ENCODE measurements at places on chromosomes 12 and 14.

DNA sequence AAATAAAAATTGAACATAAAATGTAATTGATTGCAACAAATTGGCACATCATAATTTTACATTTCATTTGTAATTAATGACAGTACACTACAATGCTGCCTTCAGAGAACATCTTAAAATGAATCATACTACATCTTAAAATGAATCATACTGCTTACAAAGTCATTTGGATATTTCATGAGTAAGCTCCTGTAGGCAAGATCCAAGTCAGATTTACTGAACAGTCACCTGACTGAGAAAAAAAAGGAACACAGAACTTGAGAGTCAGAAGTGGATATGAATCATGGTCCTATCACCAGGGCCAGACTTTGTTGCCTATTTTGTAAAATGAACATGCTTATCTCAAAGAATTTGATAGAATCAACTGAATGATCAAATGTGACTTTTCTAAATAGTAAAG lies 32.7 kb upstream of the FBLN5 start:
- DNase-seq, result no peak

GRCh38 chr14:31993521-31993951 lies 83.6 kb upstream of the ARHGAP5 start:
- no peak for DNase-seq

GRCh38 chr14:68482018-68482417 lies 310.8 kb downstream of the ZFP36L1 start:
- no peak for DNase-seq

GRCh38 chr12:45655186-45655585 lies 74.3 kb upstream of the ARID2 start:
- DNase-seq, result peak; percentile 52

- DNase-seq, result no peak
These were observed 11.7 kb downstream of the ASIC1 start for GRCh38 chr12:50069069-50069468.

DNA sequence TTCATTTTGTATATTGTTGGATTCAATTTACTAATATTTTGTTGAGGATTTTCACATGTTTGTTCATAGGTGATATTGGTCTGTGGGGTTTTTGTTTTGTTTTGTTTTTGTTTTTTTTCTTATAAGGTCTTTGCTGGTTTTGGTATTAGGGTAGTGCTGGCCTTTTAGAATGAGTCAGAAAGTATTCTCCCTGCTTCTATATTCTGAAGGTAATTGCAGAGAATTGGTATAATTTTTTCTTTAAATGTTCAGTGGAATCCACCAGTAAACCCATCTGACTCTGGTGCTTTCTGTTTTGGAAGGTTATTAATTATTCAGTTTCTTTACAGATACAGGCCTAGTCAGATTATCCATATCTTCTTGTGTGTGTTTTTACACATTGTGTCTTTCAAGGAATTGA lies 8.9 kb downstream of the TOGARAM1 start:
- no peak for DNase-seq

GRCh38 chr14:26531894-26532293 lies 65.9 kb downstream of the NOVA1 start:
- DNase-seq, result no peak

GRCh38 chr12:69648476-69648875 lies 37.8 kb upstream of the LRRC10 start:
- no peak for DNase-seq

DNA sequence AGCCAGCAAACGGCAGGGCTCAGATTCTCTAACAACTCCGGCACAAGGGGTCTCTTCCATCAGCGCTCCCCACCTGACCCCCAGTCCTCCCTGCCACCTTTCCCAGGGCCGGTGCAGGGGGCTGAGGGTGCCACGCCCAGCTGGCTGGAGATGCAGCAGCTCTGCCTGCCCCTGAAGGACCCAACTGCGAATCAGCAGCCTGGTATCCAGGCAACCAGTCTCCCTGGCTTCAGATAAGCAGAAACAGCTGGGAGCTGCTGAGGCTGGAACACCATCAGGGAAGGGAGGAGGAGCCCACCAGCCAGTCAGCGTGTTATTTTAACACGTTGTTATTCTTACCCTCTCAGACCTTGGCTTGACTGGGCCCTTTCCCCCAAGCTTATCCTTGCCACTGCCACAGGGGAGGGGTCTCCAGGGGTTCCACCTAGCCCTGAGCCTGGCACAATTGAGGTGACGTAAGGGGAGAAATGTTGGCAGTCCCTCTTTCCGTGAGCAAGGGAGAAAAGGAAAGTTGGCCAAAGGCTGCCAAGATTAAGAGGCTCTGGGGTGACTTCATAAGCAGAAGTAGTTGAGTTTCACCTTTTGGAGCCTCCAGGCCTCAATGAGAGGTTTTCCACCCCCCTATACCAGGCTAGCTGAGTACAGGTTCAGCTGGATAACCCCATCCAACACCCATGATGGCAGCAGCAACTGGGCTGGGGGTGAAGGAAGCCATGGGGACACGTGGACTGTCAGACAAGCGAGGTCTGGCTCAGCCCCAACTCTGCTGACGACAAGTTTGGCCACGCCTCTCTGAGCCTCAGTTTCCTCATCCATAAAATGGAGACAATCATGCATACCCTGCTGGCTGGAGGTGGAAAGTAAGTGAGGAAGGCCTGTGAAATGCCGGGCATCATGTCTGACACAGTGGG lies 91.1 kb downstream of the IRF2BPL start:
- DNase-seq, result peak; percentile 72

DNA sequence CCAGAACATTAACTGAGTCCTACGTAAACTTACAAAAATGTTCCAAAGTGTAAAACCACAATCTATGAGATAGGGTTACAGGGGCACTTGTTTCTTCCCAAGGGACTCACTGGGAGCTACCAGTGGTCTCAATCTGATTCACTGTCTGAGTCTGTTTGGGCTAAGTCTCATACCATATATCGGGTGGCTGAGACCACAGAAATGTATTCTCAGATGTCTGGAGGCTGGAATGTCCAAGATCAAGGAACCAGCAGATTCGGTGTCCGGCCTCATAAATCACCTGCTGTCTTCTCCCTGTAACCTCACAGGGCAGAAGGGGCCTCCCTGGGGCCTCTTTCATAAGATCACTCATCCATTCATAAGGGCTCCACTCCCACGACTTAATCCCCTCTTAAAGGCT lies 616.3 kb upstream of the TMEM132C start:
- no peak for DNase-seq

- DNase-seq, result no peak
These were observed 146.4 kb upstream of the KRR1 start for GRCh38 chr12:75657831-75658230.

DNA sequence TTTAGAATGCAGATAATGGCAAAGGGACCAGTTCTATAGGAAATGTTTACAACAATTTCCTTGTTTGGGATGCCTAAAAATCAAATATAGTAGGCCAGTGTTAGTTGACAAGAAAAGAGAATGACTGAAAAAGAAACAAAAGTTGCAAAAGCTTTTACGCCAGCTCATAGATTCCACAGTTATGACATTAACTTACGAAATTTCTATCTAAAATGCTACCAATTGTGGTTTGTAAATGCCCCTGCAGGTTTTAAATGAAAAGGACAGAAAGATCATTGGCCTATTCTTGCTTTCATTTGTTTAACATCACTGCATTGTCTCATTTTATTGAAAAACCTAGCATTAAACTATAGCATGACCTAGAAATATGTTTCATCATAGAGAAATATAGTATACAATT lies 345.8 kb downstream of the CCDC91 start:
- no peak for DNase-seq

Data from NCI-H1417 treated with DMSO at 0.1 percent for 48 hours (cell line).